Aorta (tissue), 5 donors: ENCODE measurements at places on chromosomes 7 and 10. TPM values are rescaled to one million over a fixed set of nuclear protein-coding genes. Genes with fewer than 3 reads are reported as not detected.

DNA sequence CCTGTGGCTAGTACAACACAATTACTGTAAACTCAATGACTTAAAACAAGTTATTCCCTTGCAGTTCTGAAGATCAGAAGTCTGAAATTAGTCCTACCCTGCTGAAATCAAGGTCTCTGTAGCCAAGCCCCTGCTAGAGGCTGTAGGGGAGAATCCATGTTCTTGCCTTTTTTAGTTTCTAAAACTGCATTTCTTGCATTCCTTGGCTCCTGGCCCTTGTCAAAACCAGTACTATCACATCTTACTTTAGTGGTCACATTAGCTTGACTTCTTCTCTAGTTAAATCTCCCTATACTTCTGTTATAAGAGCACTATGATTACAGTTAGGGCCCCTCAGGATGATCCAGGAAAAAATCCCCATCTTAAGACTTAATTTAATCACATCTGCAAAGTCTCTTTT is 567.0 kb downstream of the GFRA1 start:
- no peak for DNase-seq
- no peaks in the 10 kb centered on the region for H3K36me3 ChIP-seq
- H3K27me3 ChIP-seq = no peaks in the 10 kb centered on the region

DNA sequence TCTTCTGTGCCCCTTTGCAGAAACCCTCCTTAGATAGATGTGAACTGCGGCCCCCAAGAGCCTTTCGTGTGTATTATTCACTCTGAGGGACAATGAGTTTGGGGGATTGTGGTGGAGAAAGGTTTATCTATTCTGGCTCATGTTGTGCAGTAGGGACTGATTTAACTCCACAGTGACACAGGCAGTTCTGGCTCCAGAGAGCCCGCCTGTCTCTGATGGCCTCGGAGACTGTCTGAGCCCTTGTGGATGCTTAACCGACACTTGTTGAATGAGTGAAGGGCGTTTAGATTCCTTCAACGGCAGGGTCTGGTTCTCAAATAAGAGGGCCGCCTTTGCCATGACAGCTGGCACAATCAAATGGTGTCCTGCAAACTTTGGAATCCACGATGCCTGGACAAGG is 5.8 kb downstream of the NPTX2 start:
- no peak for DNase-seq
- H3K4me1 ChIP-seq = no peaks in the 10 kb centered on the region
- peaks cover 2% of the 10 kb centered on the region for H3K36me3 ChIP-seq
- no peak overlapping the region for H3K4me3 ChIP-seq
- no peaks in the 10 kb centered on the region for H3K27me3 ChIP-seq

- H3K4me3 ChIP-seq = peak overlapping the region; percentile 54
- peak; percentile 82 for DNase-seq
- H3K36me3 ChIP-seq = no peaks in the 10 kb centered on the region
- H3K27me3 ChIP-seq = no peaks in the 10 kb centered on the region
- H3K27ac ChIP-seq = peak overlapping the region; percentile 70
Observed at GRCh38 chr10:75402486-75403143, 1.1 kb upstream of the ZNF503 start.

DNA sequence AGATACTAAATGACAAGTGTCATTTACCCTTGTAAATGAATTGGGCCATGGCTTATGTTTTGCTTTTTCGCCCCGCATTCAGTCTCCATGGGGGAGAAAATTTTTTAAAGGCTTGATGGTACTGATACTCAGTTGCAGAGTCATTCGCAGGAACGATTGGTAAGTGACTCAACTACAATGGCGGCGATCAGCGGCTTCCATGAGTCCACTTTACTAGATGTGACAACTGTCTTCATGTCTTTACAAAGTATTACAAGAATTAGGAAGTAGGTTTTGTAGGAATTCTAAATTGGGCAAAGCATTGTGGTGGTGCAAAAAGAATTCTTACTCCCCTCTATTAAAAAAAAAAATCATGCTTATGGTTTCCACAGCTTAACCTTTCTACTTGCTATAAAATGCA is 108.8 kb upstream of the ZEB1 start:
- peaks cover 1% of the 10 kb centered on the region for H3K4me1 ChIP-seq
- no peaks in the 10 kb centered on the region for H3K36me3 ChIP-seq
- no peak for DNase-seq
- no peak overlapping the region for H3K27ac ChIP-seq
- no peak overlapping the region for H3K4me3 ChIP-seq

DNA sequence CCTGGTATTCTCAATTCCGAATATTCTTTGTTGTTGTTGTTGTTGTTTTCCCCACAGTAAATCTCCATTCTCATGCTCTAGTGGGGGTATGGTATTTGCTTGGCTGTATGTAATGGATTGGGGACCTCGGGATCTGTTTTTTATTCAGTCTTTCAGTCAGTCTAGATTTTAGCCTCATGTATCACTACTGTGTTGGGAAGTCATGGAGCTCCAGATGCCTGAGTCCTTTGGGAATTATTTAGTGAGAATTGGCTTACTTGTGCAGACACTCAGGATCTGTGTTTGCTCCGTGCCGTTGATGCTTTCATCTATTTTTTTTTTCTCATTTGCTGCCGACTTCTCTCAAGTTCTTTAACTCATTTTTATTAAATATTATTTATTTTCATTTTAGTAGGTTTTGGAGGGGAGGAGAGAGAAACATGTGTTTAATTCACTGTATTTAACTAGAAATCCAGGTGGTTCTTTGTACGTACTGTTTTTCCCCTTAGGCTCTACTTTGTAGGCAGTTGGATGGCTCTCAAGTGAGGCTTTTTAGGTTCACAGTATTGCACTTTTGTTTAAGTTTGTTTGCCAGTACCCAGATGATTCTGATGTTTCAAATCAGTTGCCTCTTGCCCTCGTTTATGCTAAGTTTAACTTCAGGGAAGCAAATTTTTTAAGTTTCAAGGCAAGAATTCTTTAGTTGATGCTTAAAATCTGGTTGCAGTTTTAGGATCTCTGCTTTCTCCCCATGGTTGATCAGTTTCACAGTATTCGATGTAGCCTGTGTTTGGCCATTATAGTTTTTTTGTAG is 36.9 kb downstream of the ZNRF2 start:
- no peak overlapping the region for H3K4me3 ChIP-seq
- H3K27ac ChIP-seq = no peak overlapping the region
- no peaks in the 10 kb centered on the region for H3K27me3 ChIP-seq

GRCh38 chr7:140577651-140578050 is 63.0 kb downstream of the DENND2A start:
- no peak overlapping the region for H3K4me3 ChIP-seq
- no peaks in the 10 kb centered on the region for H3K36me3 ChIP-seq
- H3K4me1 ChIP-seq = no peaks in the 10 kb centered on the region
- no peaks in the 10 kb centered on the region for H3K27me3 ChIP-seq
- no peak for DNase-seq
- no peak overlapping the region for H3K27ac ChIP-seq

DNA sequence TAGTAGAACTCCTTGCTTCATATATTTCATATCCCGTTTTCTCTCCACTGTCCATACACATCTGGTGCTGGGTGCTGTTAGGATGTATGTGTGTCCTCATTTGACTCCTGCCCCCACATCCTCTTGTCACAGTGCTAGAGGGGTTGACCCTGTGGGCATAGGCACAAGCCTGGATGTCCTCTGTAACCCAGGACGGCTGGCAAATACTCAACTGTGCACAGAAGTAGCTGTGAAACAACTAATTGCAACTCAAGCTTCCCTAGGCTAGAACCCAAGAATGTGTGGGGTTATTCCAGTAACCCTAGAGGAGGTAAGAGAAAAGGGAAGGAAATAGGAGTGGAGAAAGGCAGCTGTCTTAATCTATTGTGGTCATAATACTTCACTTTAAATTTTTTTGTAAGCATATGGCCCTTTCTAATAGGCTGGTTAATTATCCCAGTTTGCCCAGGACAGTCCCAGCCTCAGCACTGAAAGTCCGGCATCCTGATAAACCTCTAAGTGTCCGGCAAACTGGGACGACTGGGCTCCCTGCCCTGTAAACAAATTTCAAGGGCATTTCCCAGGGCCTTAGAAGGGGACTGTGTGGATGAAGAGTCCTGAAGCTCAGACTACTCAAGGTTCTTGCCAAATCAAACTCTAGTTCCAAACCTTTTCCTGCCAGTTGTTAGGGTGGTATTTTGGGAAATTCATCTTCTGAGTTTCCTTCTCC is 283.2 kb upstream of the CELF2 start:
- H3K4me1 ChIP-seq = no peaks in the 10 kb centered on the region
- no peak for DNase-seq
- no peaks in the 10 kb centered on the region for H3K36me3 ChIP-seq

DNA sequence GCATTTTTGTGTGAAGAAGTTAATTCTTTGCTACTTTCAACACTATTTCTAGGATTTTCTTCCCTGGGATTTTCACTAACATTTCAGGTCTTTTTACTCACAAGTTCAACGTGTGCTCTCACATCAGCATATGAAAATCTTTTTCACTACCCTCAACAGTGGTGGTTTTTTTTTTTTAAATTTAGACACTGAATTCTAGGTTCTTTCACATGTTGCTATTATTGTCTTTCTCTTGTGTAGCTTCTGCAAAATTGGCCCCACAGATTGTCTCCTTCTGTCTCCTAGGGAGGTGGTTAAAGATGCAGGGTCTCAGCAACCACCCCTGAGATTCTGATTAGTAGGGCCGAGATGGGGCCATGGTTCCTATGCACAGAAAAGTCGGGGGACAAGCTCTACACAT is 165.0 kb upstream of the GPR26 start:
- DNase-seq = no peak
- H3K4me1 ChIP-seq = no peaks in the 10 kb centered on the region
- H3K36me3 ChIP-seq = no peaks in the 10 kb centered on the region

PLA2G12B gene
- total RNA-seq = not detected

ERVW-1 gene
- not detected for total RNA-seq

COL26A1 gene
- not detected for total RNA-seq

ZNF503 gene
- 15.7 TPM for total RNA-seq

FASTK gene
- total RNA-seq = 45.6 TPM
